ENCODE measurements at places on chromosomes 4 and X.
A peak's percentile ranks its signal among the peaks of the same experiment; 100 is the strongest.

GRCh38 chrX:85590638-85591037, 211.2 kb upstream of the POF1B start:
- peak; percentile 1 for DNase-seq

GRCh38 chrX:112094729-112095128, 12.2 kb upstream of the TRPC5 start:
- no peak for DNase-seq

- no peak for DNase-seq
Measured at GRCh38 chrX:3393581-3394111, 47.2 kb upstream of the MXRA5 start.

- DNase-seq: no peak
Measured at GRCh38 chr4:15695240-15695699, 7.6 kb upstream of the BST1 start.

- no peak for DNase-seq
Measured at GRCh38 chr4:80196922-80197573, at the start of gene PRDM8. Gene PRDM8, plus strand, starts transcription at chr4:80197503. Its CDS starts 2,578 bp downstream, at chr4:80200081.

- no peak for DNase-seq
Measured at GRCh38 chrX:113790987-113791386, 792.9 kb upstream of the HTR2C start.

DNA sequence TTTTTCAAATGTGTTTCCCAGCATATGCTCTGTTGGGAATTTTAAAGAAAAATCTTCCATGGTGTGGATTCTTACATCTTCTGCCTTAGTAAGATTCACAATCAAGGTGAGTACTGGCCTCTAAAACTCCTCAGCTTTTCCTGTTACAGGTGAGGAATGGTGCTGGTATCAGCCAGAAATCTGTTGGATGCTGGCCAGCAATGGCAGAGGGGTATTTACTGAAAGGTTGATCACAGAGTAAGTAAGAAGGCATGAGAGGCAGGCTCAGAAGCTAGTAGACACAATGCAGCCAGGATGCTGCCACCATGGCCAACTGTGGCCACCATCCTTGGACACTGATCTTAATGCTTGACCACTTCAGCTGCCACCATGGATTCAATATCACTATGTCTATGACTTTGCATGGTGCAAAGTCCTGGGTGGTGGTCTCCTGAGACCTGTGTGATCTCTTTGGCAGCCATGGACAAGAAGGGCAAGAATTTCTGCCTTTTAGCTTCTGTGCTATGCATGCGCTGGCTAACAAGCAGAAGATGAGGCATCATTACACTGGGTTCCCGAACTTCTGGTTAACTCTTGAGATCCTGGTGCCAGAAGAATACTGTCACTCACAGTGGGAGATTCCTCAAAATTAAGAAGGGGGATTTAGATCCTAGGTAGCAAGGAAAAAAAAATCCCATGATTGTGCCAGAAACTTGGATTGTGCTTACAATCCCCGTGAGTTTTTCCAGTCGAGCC, 60.2 kb downstream of the CHRNA9 start:
- no peak for DNase-seq

DNA sequence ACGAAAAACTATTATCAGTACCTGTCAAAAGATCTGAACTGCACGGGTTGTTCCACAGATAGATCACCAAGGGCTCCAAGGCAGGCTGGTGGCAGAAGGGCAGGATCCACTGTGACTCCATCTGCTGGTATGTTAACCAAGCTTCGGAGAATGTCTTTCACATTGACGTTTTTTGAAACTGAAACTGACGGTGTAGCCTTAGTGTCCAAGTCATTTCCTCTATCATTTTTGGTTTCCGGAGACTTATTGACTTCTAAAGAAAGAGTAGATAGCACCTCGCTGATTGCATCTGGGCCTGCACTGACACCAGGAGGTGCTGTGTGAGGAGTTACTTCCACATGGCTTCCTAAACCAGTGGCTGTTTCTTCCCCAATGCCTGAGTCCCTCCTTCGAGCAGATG, 186.9 kb downstream of the LRBA start:
- no peak for DNase-seq

DNA sequence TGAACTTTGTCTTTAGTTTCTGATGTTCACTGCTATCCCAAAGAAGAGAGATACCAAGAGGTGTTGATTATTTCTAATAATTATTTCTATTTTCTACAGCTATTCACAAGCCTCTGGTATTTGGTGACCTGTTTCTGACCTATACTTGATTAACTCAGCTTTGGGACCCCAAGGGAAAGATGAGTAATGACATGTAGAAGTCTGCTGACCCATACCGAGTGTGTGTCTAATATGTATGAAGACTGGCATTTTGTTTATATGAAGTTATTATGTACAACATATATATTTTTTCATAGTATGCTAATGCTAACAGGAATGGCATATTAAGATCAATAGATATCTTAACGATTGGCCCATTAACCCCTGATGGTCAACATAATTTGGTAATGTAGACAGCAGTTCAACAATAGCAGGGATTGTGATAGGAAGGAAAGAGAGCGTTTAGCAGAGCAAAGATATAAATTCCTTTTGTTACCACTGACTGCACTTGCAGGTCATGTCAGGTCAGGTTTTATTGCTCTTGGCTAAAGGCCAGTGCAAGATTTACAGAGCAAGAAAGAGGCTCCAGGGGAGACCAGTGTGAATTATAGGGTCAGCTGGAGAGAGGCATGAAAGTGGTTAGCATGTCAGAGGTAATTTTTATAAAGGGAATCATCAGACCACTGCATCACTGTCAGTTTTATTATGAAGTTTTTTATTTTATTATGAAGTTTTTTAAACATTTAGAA, 94.7 kb upstream of the DIPK2B start:
- no peak for DNase-seq

DNA sequence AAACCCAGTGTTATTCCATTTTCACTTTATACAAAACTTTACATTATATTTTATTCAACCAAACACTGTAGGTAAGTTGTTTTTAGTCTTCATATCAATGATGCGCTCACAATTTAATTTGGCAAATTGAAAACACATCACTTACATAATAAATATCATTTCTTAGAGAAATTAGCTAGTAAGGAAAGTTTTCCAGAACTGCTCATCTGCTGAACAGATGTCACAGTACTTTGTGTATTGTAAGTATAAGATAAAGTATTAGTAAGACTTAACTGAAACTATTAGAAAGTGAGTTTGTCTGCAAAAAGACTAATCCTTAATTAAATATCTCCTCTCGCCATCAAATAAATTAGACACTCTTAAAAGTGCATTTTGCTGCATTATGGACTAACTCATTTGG, 108.7 kb upstream of the PACRGL start:
- no peak for DNase-seq

GRCh38 chr4:94852616-94853015, 94.9 kb downstream of the BMPR1B start:
- no peak for DNase-seq

- DNase-seq: no peak
Measured at GRCh38 chrX:38166478-38167083, 54.1 kb downstream of the SRPX start.

- no peak for DNase-seq
Measured at GRCh38 chrX:9560219-9560618, 95.4 kb downstream of the TBL1X start.

- DNase-seq: no peak
Measured at GRCh38 chr4:15368856-15369255, 59.0 kb upstream of the C1QTNF7 start.

DNA sequence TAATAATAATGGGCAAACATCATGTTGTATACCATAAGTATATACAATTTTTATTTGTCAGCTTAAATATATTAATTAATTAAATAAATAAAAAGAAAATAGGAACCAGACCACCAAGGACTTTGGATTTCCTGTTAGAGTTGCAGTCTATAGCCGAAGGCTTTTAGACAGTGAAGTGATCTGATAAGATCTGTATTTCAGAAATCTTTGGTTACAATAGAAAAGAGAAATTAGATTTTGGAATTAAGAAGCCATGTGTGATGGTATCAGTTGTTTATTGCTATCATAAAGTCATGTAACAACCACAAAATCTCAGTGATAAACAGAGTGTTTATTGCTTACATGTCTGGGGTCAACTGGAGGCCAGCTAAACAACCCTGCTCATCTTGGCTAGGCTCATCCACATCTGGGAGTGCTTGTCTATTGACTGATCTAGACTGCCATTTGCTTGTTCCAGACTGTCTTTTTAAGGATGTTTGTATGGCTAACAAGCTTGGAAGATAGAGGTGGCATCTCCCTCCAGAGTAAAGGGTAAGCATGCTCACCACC, 142.1 kb upstream of the USP9X start:
- no peak for DNase-seq

DNA sequence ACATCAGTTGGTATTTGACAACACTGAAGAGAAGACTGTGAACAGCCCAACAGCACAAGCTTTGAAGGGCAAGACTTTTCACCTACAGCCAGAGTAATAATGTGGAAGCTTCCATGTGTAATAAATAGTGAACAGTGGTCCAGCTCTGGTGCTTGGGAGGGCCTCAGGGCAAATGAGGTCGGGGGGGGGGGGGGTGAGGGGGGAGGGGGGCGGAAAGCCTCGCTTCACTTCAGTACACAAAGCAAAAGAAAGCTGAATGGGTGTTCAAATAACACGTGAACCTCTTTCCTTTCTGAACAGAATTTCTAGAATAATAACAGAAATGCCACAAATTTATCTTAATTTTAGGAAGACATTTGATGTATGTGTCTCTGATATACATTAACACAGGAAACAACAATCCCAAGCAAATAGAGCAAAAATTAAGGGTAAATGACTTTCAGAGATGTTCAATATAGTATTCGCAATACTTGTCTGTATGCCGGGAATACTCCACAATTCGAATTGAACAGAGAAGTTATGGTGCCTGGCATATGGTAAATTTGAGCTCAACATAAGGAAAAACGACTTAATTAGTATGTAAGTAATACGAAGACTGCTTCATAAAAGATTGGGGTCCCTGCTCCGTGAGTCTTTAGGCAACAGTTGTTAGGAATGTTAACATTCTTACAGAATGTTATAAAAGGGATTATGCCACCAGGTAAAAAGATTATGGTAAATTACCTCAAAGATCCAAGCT, 92.6 kb downstream of the FRYL start:
- DNase-seq: no peak

DNA sequence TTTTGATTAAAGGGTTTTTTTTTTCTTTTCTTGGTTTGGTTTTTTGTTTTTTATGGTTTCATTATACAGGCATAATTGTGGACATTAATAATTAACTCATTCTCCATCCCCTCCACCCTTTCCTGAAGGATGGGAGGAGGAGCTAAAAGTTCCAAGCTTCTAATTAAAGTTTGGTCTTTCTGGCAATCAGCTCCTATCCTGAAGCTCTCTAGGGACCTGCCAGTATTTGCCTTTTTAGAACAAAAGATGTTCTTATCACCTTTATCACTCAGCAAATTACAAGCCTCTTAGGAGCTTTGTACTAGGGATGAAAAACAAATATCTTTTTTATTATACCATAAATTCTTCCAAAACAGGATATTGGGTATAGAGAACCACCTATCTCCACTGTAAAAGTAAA, 589.8 kb downstream of the PDHA2 start:
- no peak for DNase-seq

DNA sequence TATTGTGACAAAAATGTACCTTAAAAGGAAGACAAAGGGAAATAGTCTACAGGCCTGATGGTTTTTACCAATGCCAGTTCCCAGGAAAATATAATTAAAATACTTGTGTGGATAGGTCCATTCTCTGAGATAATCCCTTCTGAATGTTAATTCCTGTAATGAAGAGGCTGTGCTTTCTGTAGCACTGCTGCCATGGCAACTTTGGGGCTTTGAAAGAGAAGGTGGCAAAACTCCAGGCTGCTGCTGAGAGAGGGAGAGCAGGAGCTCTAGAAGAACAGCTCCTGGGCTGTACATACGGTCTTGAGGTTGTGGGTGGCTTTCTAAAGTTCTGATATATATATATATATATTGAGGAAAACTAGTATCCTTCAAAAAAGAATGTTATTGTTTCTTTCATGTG, 125.4 kb downstream of the PDLIM5 start:
- no peak for DNase-seq

GRCh38 chr4:26197018-26197779, 123.6 kb upstream of the RBPJ start:
- no peak for DNase-seq

DNA sequence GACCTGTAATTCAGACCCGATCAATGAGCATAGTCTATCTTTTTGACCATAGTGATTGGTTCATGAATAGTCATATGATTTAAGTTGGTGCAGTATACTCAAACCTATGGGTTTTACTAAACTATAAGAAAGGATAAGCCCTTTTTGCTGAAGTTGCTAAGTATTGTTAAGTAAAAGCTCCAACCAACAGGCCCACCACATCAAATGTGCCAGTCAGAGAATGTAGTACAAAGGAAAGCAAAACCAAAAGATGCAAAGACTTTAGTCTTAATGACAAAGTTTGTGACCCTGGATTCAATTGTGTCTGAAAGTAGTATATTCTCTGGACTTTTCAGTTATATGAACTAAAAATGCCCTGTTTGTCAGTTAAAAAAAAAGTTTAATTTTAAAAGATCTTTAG, 208.1 kb upstream of the TET2 start:
- no peak for DNase-seq

DNA sequence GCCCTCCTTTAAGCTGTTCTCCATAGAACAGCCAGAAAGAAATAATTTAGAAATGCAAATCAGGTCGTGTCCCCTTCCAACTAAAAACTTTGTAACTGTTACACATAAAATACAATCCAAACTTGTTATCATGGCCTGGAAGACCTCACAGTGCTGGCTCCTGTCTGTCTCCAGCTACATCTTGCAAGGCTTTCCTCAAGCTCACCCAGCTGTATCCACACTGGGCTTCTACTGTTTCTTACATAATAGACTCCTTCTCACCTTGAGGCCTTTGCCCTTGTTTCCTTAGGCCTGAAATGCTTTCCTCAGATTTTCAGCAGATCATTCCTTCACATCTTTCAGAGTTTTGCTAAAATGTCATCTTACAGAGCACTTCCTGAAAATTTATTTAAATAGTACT, 33.5 kb upstream of the USP53 start:
- DNase-seq: no peak

GRCh38 chr4:29722253-29722652, 997.9 kb upstream of the PCDH7 start:
- no peak for DNase-seq

DNA sequence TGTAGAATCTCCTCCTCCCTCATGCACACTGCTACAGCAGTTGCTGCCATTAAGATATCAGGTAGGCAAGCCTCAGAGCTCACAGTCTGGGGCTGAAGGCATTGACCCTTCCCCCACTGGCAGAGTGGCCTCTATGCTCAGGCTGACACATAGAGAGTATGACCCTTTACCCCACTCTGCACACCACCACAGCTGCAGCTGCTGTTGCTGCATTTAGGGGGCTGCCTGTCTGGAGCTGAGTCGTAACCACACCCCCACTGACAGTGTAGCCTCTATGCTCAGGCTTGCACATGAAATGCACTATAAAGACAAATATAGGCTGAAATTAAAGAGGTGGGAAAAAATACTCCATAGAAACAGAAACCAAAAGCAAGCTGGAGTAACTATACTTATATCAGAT, 289.3 kb upstream of the PABPC4L start:
- no peak for DNase-seq

Measured in T47D (cell line).